ENCODE measurements at places on chromosomes 16 and 17. TPM values are rescaled to one million over a fixed set of nuclear protein-coding genes. Genes with fewer than 3 reads are reported as not detected.
A peak's percentile ranks its signal among the peaks of the same experiment; 100 is the strongest.

GRCh38 chr17:45430006-45430737, 2.5 kb downstream of the ARHGAP27 start:
- peak overlapping the region; percentile 66 for H3K4me3 ChIP-seq
- H3K4me1 ChIP-seq = peaks cover 79% of the 10 kb centered on the region
- peak; percentile 75 for DNase-seq
- H3K27ac ChIP-seq = peak overlapping the region; percentile 93

- DNase-seq = no peak
- no peak overlapping the region for H3K27ac ChIP-seq
- no peaks in the 10 kb centered on the region for H3K27me3 ChIP-seq
Measured at GRCh38 chr16:5056352-5056751, 9.4 kb downstream of the C16orf89 start.

DNA sequence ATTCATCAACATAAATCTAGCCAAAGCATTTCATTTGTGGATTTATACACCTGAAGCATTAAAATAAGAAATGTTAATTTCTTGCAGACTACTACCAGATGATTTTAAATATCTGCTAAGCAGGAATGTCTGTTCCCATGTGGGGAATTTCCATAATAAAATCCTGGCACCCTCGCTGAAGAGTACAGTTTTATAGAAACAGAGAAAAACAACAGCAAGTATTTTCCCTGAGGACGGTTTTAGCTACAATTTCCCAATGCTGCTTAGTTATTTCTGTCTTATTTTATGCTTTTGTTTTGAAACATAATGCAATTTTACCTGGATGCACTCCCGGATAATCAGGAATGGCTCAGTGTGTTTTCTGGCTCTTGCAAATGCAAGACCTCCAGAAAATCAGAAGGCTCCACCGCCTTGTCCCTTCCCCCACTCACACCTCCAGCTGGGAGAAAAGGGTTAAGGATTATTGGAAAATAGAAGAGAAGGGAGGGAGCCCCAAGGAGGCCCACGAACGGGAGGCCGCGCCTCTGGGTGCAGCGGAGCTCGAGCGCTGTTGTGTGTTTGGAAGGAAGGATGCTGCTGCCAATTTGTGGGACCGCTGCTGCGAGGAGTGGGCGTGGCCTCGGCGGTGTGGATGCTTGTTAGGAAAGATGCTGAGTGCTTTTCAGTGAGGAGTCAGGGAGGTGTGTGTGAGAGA, at the start of gene CNTNAP4:
Gene CNTNAP4, plus strand, starts transcription at position 657 of the 694 bp plus-strand sequence. CDS start 262 bp downstream, outside the sequence.
- no peak for DNase-seq
- no peaks in the 10 kb centered on the region for H3K27me3 ChIP-seq
- H3K4me1 ChIP-seq = no peaks in the 10 kb centered on the region
- no peaks in the 10 kb centered on the region for H3K36me3 ChIP-seq

GRCh38 chr16:9091867-9092281, 430 bp downstream of the HAPSTR1 start:
- H3K27ac ChIP-seq = peak overlapping the region; percentile 95
- H3K4me3 ChIP-seq = peak overlapping the region; percentile 75
- no peaks in the 10 kb centered on the region for H3K36me3 ChIP-seq
- H3K27me3 ChIP-seq = no peaks in the 10 kb centered on the region
- no peak for DNase-seq

GRCh38 chr16:22665048-22665797, 148.7 kb upstream of the HS3ST2 start:
- H3K27ac ChIP-seq = no peak overlapping the region
- no peaks in the 10 kb centered on the region for H3K36me3 ChIP-seq
- DNase-seq = no peak
- H3K27me3 ChIP-seq = peaks cover 30% of the 10 kb centered on the region
- H3K4me3 ChIP-seq = no peak overlapping the region

- H3K27ac ChIP-seq = no peak overlapping the region
- peaks cover 57% of the 10 kb centered on the region for H3K4me1 ChIP-seq
- H3K36me3 ChIP-seq = peaks cover 33% of the 10 kb centered on the region
- peaks cover 30% of the 10 kb centered on the region for H3K27me3 ChIP-seq
- DNase-seq = no peak
Measured at GRCh38 chr16:1980030-1980769, 1.1 kb downstream of the NOXO1 start.

DNA sequence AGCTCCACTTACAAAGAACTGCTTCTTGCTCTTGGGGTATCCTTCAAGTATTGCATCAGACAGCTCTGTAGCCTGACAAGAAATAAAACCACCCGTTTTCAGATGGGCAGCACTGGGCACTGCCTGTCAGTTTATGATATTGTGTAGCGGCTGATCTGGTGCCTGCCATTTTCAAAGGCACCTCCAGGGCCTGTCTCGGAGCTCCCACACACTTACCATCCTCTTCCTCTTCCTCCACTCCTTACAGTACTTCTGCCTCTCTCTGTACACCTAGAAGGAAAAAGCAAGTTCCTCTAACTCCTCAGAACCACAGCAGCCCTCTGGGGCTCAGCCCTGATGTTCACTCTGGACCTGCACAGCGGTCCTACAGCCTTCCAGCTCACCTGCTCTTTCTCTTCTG, 4.4 kb downstream of the PSMC3IP start:
- DNase-seq = no peak
- no peak overlapping the region for H3K4me3 ChIP-seq
- H3K36me3 ChIP-seq = peaks cover 68% of the 10 kb centered on the region
- no peak overlapping the region for H3K27ac ChIP-seq
- no peaks in the 10 kb centered on the region for H3K27me3 ChIP-seq

SOX9 gene
- 45.2 TPM for total RNA-seq

TGFB1I1 gene
- total RNA-seq = 14.3 TPM

All from suprapubic skin (tissue), 4 donors.